ENCODE measurements at places on chromosomes 7 and 10. TPM values are rescaled to one million over a fixed set of nuclear protein-coding genes. Genes with fewer than 3 reads are reported as not detected.

The FKBP9 gene
- total RNA-seq = 0.58 TPM

GRCh38 chr7:133207687-133208086 lies 45.2 kb upstream of the EXOC4 start:
- no peaks in the 10 kb centered on the region for H3K36me3 ChIP-seq
- H3K4me1 ChIP-seq = no peaks in the 10 kb centered on the region
- DNase-seq = no peak
- no peak overlapping the region for H3K27ac ChIP-seq

DNA sequence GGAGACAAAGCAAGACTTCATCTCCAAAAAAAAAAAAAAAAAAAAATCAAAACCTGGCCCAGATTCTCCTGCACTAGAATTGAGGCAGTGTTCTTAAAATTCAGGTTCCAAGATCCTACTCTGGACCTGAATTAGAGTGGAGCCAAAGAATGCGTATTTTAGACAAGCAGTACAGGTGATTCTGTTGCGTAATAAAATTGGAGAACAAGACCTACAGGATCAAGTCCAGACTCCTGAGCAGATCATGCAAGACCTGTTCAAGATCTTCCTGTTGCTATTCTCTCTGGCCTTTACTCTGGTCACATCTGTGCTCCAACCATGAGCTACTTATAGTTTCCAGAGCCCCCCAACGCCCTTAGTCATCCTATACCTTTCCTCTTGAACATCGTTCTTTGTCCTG lies 51.5 kb upstream of the RSBN1L start:
- no peak overlapping the region for H3K27ac ChIP-seq
- no peak for DNase-seq
- no peaks in the 10 kb centered on the region for H3K36me3 ChIP-seq
- H3K27me3 ChIP-seq = no peaks in the 10 kb centered on the region
- no peaks in the 10 kb centered on the region for H3K4me1 ChIP-seq

DNA sequence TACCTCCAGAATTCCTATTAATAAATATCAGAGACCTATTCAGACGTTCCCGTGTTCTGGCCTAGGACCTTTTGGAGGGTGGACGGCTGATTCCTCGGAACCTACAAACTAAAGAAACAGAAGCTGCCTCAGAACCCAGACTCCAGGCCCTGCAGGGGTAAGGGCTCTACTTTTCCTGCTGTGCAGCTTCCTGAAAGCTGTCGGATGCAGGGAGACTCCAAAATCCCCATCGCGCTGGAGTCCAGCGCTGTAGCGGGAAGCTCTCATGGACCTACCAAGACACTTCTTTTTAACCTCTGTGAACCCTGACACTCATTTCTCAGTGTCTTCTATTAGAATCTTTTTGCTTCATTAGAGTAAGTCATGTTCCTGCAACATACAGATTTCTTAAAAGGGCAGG lies 244.5 kb upstream of the PITRM1 start:
- no peak overlapping the region for H3K4me3 ChIP-seq
- peaks cover 19% of the 10 kb centered on the region for H3K27me3 ChIP-seq
- peaks cover 42% of the 10 kb centered on the region for H3K4me1 ChIP-seq
- H3K27ac ChIP-seq = no peak overlapping the region
- H3K36me3 ChIP-seq = no peaks in the 10 kb centered on the region

The CACNA2D1 gene
- not detected for total RNA-seq

- peaks cover 2% of the 10 kb centered on the region for H3K27me3 ChIP-seq
- no peak overlapping the region for H3K27ac ChIP-seq
- no peak overlapping the region for H3K4me3 ChIP-seq
Observed at GRCh38 chr10:13046851-13047528, 45.5 kb upstream of the CCDC3 start.

DNA sequence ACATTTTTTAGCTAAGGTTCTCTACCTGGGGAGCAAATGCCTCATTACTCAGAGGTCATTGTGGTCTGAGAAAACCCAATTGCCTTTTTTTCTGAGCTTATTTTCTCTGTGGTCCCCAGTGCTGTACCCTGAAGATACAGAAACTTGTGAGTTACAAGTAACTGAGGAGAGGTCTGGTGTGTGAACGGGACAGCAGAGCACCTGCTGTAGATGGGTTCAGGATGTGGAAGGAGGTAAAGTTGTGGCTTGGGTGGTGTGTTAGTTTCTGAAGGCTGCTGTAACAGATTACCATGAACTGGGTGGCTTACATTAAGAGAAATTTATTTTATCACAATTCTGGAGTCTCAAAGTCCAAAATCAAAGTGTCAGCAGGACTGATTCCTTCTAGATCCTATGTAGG lies 449.1 kb upstream of the NRP1 start:
- H3K27ac ChIP-seq = no peak overlapping the region
- no peaks in the 10 kb centered on the region for H3K4me1 ChIP-seq
- no peak for DNase-seq

The RAB18 gene
- 65.6 TPM for total RNA-seq

DNA sequence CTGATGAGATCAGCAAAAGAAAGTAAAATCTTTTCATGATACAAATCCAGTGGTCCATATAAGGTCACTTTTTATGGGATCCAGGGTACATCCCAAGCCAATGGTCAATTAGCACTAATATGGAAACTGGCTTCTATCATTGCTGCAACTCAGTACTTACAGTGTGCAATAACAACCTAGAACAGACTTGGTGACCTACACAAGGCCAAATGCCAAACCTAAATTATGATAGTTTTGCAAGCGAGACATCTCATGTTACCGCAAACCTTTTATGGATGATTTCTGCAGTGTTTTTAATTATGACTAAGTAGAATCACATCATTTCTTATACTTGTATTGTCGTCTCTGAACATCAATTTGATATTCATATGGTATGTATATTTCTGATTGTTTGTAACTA lies 583.5 kb upstream of the SEMA3D start:
- H3K4me1 ChIP-seq = no peaks in the 10 kb centered on the region
- H3K27ac ChIP-seq = no peak overlapping the region
- H3K27me3 ChIP-seq = no peaks in the 10 kb centered on the region
- H3K4me3 ChIP-seq = no peak overlapping the region

- H3K4me1 ChIP-seq = no peaks in the 10 kb centered on the region
- H3K27me3 ChIP-seq = no peaks in the 10 kb centered on the region
- DNase-seq = no peak
- H3K36me3 ChIP-seq = no peaks in the 10 kb centered on the region
- H3K4me3 ChIP-seq = no peak overlapping the region
- H3K27ac ChIP-seq = no peak overlapping the region
Observed at GRCh38 chr10:127375461-127375860, 173.6 kb upstream of the NPS start.

DNA sequence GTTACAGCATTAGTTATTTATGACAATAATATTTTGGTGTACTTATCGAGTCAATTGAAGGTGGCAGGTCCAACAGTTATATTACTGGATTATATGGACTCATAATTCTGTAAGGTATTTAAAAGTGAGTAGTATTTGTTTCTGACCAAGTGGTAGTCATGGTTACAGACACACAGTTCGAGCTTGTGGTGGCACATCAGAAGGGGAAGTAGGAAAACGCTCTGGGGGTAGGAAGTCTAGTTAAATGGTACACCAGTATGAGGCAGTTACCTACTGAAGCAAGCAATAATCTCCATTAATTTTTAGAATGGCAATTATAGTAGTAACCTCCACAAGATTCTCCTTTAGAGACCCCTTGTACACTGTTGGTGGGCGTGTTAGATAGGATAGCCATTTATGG lies 541.2 kb downstream of the ETV1 start:
- no peaks in the 10 kb centered on the region for H3K27me3 ChIP-seq
- H3K27ac ChIP-seq = no peak overlapping the region
- no peak overlapping the region for H3K4me3 ChIP-seq
- no peaks in the 10 kb centered on the region for H3K4me1 ChIP-seq
- DNase-seq = no peak

- no peaks in the 10 kb centered on the region for H3K27me3 ChIP-seq
- H3K36me3 ChIP-seq = no peaks in the 10 kb centered on the region
- no peak for DNase-seq
- H3K27ac ChIP-seq = no peak overlapping the region
- H3K4me3 ChIP-seq = no peak overlapping the region
Observed at GRCh38 chr7:75979759-75980429, 14.5 kb downstream of the TMEM120A start.

DNA sequence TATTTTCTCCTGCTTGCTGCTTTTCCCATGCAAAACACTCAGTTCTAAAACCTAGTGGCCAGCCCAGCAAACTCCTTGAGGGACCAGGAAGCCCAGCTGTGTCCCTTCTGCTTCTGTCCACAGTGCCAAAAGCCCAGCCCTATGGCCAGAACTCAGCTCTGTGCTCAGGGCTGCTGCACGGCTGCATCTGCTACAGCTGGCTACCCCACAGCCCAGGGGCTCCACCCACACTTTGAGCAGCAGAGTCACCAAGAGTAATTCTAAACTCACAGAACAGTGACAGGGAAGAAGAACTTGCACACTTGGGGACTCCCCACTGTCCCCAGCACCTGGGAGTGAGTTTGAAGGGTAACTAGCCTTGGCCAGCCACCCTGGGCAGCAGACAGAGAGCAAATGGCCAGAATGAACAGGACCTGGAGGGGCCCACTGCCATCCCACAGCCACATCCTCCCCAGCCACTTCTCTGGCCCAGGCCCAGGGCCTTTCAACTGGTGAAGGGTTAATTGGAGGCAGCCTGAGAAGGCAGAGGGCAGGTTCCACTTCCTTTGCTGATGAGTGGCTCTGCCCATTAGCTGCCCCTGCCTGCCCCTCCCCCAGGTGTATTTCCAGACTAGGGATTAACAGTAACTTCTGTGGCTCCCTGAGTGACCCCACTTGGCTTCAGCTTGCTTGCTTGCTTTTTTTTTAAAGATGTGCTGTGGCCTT lies 28.1 kb upstream of the TRIM8 start:
- H3K36me3 ChIP-seq = peaks cover 11% of the 10 kb centered on the region
- peaks cover 49% of the 10 kb centered on the region for H3K4me1 ChIP-seq
- H3K27ac ChIP-seq = peak overlapping the region; percentile 72
- H3K4me3 ChIP-seq = no peak overlapping the region

The TLX1 gene
- total RNA-seq = not detected

- peaks cover 10% of the 10 kb centered on the region for H3K27me3 ChIP-seq
- H3K36me3 ChIP-seq = no peaks in the 10 kb centered on the region
- H3K27ac ChIP-seq = no peak overlapping the region
- H3K4me1 ChIP-seq = no peaks in the 10 kb centered on the region
Observed at GRCh38 chr10:97307866-97308780, 10.9 kb upstream of the FRAT1 start.

DNA sequence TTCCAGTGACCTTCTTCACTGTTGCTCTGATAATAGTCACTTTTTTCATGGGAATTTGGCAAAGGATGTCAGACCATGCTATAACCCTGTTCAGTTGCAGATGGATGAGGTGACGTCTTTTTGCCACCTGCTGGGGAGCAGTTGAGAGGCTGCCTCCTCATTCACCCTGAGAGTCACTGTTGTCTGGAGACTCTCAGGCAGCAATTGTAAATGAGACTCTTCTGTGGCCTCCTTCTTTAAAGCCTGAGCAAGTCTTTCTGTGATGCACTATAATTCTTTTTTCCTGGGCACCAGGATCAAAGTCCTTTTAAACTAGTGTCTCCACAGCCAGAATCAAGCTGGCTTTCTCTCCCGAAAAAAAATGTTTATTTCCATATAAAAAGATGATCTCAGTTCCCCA lies 345.1 kb downstream of the ARL4A start:
- H3K36me3 ChIP-seq = no peaks in the 10 kb centered on the region
- no peaks in the 10 kb centered on the region for H3K4me1 ChIP-seq
- H3K27ac ChIP-seq = no peak overlapping the region
- no peak overlapping the region for H3K4me3 ChIP-seq

GRCh38 chr10:58300676-58301075 lies 31.7 kb downstream of the CISD1 start:
- H3K27me3 ChIP-seq = peaks cover 12% of the 10 kb centered on the region
- no peak overlapping the region for H3K27ac ChIP-seq
- no peak for DNase-seq
- H3K4me3 ChIP-seq = no peak overlapping the region
- no peaks in the 10 kb centered on the region for H3K4me1 ChIP-seq

- H3K4me1 ChIP-seq = no peaks in the 10 kb centered on the region
- H3K4me3 ChIP-seq = no peak overlapping the region
- no peak overlapping the region for H3K27ac ChIP-seq
- DNase-seq = no peak
Observed at GRCh38 chr7:1127001-1127400, 33.0 kb downstream of the ZFAND2A start.

DNA sequence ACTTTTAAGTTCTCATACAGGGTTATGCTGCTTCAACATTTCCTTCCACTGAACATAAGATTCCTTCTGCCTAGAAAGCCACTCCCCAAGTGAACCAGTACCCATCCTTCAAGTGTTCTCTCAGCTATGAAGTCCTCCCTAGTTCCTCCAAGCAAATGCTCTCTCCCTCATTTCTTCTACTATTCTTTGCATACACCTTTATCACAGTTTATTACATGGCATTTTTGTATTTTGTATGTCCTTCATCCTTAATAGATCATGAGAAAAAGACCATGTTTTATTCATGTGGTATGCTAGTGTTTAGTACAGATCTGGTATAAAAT lies 1.9 kb downstream of the SYPL1 start:
- peak overlapping the region; percentile 80 for H3K4me3 ChIP-seq
- H3K4me1 ChIP-seq = peaks cover 56% of the 10 kb centered on the region
- peaks cover 34% of the 10 kb centered on the region for H3K36me3 ChIP-seq
- no peaks in the 10 kb centered on the region for H3K27me3 ChIP-seq
- peak overlapping the region; percentile 0 for H3K27ac ChIP-seq

DNA sequence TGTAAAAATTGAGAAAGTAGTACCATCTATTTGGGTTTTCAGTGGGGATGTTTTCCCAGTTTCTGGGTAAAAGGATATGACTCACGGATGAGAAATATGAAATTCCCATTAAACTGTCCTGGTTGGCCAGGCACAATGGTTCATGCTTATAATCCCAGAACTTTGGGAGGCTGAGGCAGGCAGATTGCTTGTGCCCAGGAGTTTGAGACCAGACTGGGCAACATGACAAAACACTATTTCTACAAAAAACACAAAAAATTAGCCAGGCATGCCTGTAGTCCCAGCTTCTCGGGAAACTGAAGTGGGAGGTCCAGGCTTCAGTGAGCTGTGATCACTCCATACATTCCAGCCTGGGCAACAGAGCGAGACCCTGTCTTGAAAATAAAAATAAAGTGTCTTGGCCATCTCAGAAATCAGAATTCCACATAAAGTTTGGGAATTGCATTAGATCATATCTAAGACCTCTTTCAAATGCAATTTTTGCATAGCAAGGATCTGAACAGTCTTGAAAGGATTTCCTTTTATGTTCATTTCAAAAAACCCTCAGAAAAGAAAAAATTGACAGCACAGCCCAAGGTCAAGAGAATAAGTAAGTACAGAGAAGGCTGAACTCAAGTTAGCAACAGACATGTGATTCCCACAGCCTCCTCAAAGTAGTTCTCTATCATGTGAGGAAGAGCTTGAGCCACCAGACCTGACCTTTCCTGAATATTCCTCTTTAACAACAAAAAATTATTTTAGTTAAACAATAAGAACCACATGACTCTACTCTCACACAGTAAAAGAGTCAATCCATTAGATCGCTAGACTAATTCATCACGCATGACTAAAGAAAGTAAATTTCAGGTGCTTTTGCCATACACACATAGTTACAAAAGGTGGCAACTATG lies 141.5 kb upstream of the CAV2 start:
- no peaks in the 10 kb centered on the region for H3K36me3 ChIP-seq
- DNase-seq = no peak
- no peak overlapping the region for H3K4me3 ChIP-seq
- no peaks in the 10 kb centered on the region for H3K4me1 ChIP-seq
- no peak overlapping the region for H3K27ac ChIP-seq

Data from activated CD8-positive, alpha-beta T cell treated with anti-CD3 and anti-CD28 coated beads, Interleukin-2, amount 10 ng/mL, durations not matched to agents 7 days and 5 days (primary cell).